ENCODE measurements at places on chromosomes 7 and 10.

- no peak for DNase-seq
These were observed 11.5 kb upstream of the DLD start for GRCh38 chr7:107879400-107880035.

DNA sequence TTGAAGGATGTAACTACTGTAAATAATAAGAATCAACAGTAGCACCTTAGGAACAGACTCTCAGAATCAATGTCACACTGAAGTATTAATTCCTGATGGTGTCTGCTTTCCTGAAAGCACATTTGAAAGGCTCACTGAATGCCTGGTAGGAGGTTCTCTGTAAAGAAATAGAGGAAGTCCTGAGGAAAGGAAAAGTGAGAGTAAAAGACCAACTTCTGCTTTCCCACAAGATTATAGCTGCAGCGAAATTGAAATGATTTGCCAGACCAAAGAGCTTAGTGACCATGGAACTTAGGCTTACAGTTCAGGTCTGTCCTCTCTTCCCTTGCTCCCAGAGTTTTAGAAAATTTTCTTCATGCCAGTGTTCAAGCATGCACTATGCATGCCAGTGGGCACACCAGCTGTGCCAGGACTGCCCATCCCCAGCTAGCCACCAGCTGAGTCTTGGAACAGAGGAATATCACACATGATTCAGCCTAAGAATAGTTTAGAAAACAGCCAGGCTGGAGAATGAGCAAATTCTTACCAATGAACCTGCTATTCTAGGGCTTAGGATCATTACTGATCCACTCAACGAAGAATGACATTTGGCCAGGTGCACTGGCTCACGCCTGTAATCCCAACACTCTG is 123.2 kb downstream of the HERPUD2 start:
- no peak for DNase-seq

GRCh38 chr7:150357771-150358427 is 10.7 kb upstream of the REPIN1 start:
- no peak for DNase-seq

GRCh38 chr7:14596421-14596820 is 306.1 kb downstream of the DGKB start:
- DNase-seq, result no peak
